ENCODE measurements at places on chromosomes 4 and X.

DNA sequence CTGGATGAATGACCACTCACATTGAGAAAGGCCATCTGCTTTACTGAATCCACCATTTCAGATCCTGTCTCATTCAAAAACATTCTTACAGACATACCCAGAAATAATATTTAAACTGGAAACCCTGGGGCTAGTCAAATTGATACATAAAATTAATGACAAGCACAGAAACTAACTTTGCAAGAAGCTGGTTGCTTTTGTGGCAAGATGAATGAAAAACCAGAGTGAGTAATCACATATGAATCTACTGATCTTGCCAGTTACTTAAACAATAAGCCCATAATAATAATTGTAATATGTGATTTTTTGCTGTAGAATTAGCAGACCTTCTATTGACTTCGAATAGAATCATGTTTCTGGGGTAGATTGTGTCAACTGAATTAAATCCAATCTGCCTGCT is 235.1 kb downstream of the PPARGC1A start:
- no peak for DNase-seq

DNA sequence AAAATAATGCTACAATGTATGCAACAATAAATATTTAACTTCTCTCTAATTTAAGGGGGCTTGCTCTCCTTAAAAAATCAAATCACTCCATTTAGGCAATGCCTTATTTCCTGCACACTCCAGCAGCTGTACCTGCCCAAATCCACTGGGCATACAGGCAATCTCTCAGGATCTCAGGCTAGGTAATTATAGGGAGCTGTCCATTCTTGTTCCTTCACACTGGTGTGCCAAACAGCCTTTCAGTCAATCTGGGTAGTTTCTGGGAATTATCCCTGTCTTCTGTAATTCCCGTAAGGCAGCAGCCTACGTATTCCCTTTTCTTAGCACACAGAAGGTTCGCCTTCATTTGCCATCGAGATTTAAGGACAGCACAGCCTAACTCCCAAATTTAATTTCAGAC is 922.6 kb upstream of the SLIT2 start:
- no peak for DNase-seq

DNA sequence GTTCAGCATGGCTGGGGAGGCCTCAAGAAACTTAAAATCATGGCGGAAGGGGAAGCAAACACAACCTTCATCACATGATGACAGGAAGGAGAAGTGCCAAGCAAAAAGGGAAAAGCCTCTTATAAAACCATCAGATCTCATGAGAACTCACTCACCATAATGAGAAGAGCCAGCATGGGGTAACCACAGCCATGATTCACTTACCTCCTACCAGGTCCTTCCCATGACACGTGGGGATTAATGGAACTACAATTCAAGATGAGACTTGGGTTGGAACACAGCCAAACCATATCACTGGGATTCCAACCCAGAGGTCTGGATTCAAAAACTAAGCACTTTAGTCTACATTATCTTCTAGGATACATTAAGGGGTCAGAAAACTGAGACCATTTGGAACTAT is 609.6 kb upstream of the SPANXN1 start:
- no peak for DNase-seq

DNA sequence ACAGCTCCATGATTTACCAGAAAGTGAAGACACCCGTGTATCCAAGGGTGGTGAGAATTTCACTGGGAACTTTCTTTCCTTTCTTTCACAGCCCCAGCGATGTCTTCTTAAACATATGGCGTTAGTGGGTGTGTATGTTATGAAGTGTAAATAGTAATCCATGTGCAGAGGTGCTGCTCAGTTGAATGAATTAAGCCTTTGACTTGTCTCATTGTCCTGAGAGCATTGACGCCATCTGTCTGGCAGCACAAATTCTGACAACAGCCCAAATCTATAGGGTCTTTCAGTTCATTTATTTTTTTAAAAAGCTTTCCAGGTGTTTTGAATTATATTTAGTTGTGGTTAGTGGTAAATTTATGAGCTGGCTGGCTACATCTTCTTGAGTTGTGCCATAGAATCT is 69.4 kb downstream of the CLCN5 start:
- DNase-seq, result no peak

DNA sequence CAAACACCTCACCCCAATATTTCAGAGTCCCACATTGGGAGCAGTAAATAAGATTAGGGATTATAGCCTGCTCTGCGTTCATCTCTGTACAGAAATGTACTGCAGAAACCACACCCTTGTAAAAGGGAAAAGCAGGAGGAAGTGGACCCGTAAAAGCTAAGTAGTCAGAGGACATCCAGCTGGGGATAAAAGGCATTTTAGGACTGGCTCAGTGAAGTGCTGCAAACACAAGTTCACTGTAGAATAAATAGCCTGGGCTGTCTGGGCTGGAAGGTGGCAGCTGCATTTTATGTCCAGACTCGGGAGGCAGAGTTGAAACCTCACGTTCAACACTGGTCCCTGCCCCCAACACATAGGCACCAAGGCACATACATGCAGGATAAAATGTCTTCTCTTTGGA is 178.7 kb upstream of the FAT1 start:
- no peak for DNase-seq

DNA sequence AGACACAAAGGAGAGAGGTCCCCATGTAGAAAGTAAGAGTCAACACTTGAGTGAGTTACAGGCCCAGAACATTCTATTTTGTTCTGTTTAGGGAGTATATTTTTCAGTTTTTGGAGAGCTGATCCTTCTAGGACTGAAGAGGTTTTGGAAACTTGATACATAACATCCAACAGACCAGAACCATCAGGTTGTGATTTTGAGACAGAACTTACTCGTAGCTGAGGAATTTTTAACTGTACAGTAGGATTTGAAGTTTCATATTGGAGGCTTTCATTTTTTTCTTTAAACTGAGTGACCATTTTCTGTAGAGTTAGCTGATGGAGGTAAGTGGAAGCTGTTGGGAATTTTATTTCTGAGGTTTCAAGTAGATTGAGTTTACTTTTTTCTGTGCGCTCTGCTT is 73.3 kb downstream of the NCAPG start:
- no peak for DNase-seq

- no peak for DNase-seq
Observed at GRCh38 chr4:21205821-21206531, 505.7 kb downstream of the PACRGL start.

DNA sequence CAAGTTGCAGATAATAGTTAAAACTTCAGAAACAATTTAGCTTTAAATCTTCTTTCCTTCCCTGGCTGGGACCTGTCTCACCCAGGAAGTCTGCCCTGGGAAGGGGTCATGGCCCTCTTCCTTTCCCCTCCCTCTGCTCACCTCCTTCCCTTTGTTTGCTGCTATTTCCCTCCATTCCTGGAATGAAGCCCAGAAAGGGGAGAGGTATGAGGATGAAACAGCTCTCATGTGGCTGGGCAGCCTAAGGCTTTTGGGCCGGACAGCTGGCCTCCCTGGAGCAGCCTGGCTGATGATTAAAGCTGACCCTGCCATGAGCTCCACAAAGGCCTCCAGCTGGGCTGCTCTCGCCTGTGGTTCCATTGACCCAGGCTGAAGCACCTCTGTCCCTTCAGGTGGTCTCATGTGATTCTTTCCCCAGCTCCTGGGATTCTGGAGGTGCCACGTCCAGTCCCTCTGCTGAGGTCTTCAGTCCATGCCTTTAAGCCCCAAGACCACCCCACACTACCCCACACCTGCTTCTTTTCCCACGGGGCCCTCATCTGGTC is 202.1 kb downstream of the PTTG2 start:
- DNase-seq, result no peak

GRCh38 chr4:107945809-107946208 is 14.5 kb downstream of the CYP2U1 start:
- DNase-seq, result no peak

DNA sequence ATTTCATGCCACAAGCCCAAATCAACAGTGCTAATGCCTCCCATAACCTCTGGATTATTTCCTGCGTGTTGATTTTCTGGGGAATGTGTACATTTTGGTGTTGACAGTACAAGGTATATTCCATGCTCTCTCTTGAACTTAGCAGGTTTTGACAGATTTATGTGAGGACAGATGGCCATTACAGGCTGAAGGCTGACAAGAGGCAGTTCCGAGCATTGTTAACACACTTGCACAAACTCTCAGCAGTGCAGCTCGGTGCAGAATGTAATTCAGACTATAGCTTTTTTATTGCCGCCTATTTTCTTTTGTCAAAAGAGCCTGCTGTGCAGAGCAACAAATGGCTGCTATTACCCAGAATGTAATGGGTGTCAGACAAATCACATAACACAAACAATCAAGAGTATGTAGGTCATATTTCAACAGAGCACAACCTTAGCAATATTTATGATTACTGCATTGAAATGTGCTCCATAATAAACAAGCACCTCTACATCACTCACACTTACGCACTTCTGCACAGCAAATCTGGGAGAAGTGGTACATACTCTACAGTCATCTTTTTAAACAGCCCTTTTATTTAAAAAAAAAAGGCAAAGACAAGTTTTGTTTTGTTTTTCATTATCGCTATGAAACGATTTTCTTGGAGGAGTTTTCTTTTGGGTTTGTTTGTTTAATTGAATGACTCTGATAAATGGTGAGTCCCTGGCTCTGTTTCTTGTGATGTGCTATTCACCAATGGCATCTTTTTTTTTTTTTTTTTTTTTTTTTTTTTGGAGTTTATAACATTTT is 71.6 kb downstream of the PPARGC1A start:
- DNase-seq, result no peak

DNA sequence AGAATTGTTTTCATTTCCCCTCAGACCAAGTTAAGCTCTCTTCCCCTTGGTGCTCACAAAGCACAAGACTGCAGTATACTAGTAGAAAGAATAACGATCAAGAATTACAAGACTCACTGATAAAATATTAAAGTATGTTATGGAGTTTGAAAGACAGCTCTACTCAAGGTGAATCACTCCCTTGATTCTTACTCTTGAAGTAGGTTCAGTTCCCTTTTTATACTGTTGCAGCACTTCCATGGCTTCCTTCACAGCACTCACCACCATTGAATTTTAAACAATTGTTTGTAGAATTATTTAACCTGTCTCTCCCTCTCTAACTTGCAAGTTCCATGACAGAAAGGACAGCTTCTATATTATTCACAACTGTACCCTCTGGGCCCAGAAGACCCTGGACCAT is 42.2 kb downstream of the CASK start:
- DNase-seq, result no peak

DNA sequence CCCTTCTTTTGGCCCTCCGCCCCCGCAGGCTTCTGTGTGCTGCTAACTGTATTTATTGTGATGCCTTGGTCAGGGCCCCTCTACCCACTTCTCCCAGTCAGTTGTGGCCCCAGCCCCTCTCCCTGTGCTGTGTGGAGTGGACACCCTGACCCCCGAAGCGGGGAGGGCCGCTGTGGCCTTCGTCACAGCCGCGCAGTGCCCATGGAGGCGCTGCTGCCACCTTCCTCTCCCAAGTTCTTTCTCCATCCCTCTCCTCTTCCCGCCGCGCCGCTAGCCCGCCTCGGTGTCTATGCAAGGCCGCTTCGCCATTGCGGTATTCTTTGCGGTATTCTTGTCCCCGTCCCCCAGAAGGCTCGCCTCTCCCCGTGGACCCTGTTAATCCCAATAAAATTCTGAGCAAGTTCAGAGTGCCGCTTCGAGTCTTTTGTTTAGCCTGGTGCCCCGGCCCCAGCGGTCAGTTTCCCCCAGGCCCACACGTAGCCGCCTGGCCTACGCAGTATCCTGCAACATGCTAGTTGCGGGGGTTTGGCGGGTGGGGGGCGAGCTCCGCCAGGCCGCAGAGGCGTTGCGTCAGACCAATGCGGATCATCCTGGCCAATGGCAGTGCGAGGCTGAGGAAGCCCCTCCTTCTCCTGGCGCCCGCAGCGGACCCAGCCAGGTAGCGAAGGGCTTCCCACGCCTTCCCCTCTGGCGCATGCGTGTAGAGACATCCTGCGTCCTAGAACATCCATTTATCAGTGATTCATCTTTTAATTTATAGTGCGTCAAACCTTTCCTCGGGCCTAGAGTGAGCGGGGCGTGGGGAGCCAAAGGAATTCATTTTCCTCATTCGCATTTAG is 5.6 kb upstream of the KANTR start:
- DNase-seq, result peak; percentile 72

DNA sequence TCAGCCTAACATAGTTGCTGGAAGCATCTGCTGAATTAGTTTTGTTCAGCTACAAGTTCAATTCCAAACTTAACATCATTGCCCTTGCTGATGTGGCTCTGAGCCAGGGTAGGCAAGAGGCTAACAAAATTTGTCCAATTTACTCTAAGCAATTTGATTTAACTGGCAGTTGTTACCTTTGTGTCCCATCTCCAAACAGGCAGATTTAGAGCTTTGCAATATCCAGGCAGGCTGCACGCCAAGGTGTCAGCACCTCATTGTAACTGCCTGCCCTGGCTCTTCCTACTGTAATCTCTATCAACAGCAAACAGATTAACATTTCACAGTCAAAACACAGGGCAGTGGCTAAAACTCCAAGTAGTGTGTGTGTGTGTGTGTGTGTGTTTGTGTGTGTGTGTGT is 2070.6 kb downstream of the PCDH7 start:
- no peak for DNase-seq

DNA sequence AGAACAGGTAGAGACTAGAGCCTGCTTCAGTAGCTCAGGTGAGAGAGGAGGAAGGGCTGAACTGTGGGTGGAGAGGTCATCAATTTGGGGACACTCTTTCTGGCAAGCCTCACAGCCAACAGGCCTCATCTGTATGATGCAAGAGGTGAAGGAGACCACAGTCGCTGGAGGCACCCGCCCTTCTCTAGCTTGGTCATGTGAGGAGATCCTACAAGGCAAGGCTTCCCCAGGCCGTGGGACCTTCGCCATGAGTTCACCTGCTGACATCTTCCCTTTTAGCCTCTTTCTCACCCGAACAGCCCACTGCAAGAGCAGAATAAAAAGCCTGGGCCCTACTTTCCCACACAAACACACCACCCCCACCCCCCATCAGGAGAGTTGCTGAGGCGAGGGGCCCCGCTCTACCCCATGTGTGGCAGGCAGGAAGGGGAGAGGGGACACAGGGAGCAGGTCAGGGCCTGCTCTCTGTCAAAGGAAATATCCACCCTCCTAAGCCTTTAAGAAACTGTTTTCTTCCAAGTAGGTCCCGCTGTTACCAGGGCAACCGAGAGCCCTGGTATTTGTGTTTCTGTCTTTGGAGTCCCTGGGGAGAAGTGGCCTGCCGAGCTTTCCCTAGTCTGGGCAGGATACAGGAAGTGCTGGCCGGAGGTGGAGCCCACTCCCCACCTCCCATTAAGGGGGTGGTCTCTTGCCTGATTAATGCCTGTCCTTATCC is 8.1 kb downstream of the RTL5 start:
- no peak for DNase-seq

DNA sequence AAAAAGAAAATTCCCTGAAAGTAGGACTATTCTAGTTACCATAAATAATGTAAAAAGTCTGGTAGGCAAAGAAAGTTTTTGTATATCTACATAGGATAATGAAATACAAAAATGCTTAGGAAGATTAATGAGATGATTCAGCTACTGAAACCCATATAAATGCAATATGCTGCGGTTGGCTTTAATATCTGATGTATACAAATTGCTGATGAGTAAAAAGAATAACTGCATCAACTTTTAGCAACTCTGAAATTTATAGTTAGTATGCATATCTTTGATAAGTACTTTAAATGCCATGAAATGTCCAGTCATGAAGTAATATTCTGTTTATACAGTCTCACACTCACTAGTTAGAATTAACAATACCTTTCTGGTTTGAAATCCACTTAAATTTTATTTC is 404.8 kb downstream of the TLL1 start:
- no peak for DNase-seq

GRCh38 chr4:110609044-110609750 is 13.7 kb downstream of the PITX2 start:
- no peak for DNase-seq

- no peak for DNase-seq
Observed at GRCh38 chrX:68894513-68895340, 65.9 kb downstream of the EFNB1 start.

Data from activated T-helper 1 cell treated with anti-CD3 and anti-CD28 coated beads, Interleukin-2, amount 50 U/mL, for 16 hours (primary cell).